Stimulated activated CD8-positive, alpha-beta memory T cell treated with anti-CD3 and anti-CD28 coated beads, Interleukin-4, amount 100 ng/mL, for 48 hours (primary cell): ENCODE measurements at places on chromosomes 7 and 10.

GRCh38 chr10:10855151-10855581 is 162.5 kb upstream of the CELF2 start:
- DNase-seq = no peak

GRCh38 chr7:125568799-125569198 is 639.2 kb upstream of the POT1 start:
- DNase-seq = no peak

- DNase-seq = no peak
Measured at GRCh38 chr10:62584731-62585130, 210.6 kb downstream of the ZNF365 start.

GRCh38 chr7:106187613-106188350 is 75.7 kb upstream of the SYPL1 start:
- no peak for DNase-seq

- DNase-seq = no peak
Measured at GRCh38 chr10:32237644-32238345, 109.2 kb downstream of the EPC1 start.

- no peak for DNase-seq
Measured at GRCh38 chr10:97083228-97083829, 102.4 kb downstream of the SLIT1 start.

- no peak for DNase-seq
Measured at GRCh38 chr7:7175075-7175695, 7.2 kb upstream of the C1GALT1 start.

- peak; percentile 53 for DNase-seq
Measured at GRCh38 chr7:83936056-83936708, 258.4 kb downstream of the SEMA3A start.

GRCh38 chr7:123757095-123757494 is 8.3 kb upstream of the WASL start:
- DNase-seq = no peak

DNA sequence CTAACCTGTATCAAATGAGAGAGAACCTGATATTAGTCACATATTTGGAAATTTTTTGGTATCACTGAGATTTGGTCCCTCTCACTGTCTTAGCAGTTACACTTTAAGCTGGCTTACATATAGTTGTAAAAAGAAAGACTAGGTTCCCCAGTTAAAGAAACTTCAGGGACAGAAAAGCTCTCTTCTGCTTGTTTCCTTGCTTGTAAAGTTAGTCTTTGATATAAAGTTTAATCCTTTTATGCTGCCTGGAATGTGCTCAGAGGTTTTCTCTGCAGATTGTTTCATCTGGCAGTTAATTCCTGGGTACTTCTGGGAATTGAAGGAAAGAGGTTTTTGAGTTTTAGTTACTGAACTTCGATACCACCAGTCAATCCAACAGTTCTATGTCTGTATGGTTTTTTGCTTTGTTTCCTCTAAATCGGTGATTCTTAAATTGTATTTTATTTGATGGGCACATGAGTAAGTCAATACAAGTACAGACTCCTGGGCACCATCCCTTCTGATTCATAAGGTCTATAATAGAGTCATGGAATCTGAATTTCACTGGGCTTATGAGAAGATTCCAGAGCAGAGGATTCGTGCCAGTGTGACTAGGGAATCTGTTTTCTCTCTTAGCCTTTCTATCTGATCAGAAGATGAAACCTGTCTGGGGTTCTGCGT is 1080.9 kb upstream of the C7orf33 start:
- no peak for DNase-seq

GRCh38 chr7:29926741-29927140 is 62.9 kb downstream of the SCRN1 start:
- no peak for DNase-seq
